ENCODE measurements at places on chromosomes 7 and 10.

- DNase-seq, result no peak
These were observed 28.0 kb upstream of the COBL start for GRCh38 chr7:51344406-51345138.

- DNase-seq, result no peak
These were observed 1.6 kb downstream of the CCDC71L start for GRCh38 chr7:106659166-106659962.

GRCh38 chr7:116557901-116558300, 33.1 kb downstream of the CAV1 start:
- no peak for DNase-seq

GRCh38 chr7:20958572-20958971, 171.9 kb upstream of the SP8 start:
- DNase-seq, result no peak

GRCh38 chr7:88395715-88396114, 89.0 kb upstream of the STEAP4 start:
- DNase-seq, result no peak

- DNase-seq, result no peak
These were observed 41.2 kb upstream of the ACSL5 start for GRCh38 chr10:112332509-112333228.

All from fibroblast of skin of right quadriceps (primary cell).